Fibroblast of skin of right quadriceps (primary cell): ENCODE measurements at places on chromosomes 4 and X.
A peak's percentile ranks its signal among the peaks of the same experiment; 100 is the strongest.

GRCh38 chr4:2902126-2902525, 58.5 kb downstream of the ADD1 start:
- DNase-seq: no peak

DNA sequence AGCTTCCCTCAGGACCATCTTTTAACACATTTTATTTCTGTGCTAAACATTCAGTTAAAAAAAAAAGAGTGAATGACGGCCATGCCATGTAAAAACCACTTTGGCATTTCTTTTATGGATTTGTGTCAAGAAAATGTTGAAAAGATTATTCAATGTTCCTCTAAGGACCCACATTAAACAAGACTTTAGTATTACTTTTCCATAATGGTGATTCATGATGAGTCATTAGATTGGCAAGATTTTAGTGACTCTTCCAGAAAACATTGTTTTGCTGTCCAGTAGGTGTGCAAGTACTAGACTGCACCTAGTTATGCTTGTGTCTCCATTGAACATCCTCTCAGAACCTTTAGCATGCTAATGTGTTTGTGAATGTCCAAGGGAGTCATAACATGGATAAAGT, 748.6 kb downstream of the STPG2 start:
- peak; percentile 0 for DNase-seq

- no peak for DNase-seq
Observed at GRCh38 chr4:31156221-31156620, 436.1 kb downstream of the PCDH7 start.

DNA sequence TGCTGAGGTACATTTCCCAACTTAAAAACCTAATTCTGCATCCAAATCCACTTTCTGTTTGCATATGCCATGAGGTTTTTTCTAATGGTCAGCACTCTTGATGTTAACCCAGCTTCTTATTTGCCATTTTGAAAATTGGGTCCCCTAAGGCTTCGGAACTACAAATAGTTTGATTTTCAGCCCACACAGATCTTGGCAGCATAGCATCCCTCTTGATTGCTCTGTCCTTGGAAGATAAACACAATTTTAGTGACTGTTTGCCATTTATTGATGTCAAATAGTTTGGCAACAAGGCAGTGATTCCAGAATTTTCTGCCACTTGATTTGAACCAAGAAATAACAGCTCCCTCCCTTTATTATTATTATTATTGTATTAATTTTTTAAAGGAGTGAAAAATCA, 696.9 kb downstream of the RAB28 start:
- DNase-seq: no peak

- no peak for DNase-seq
Observed at GRCh38 chrX:128619490-128619889, 567.3 kb upstream of the ACTRT1 start.

GRCh38 chr4:31059753-31060522, 339.8 kb downstream of the PCDH7 start:
- peak; percentile 3 for DNase-seq

DNA sequence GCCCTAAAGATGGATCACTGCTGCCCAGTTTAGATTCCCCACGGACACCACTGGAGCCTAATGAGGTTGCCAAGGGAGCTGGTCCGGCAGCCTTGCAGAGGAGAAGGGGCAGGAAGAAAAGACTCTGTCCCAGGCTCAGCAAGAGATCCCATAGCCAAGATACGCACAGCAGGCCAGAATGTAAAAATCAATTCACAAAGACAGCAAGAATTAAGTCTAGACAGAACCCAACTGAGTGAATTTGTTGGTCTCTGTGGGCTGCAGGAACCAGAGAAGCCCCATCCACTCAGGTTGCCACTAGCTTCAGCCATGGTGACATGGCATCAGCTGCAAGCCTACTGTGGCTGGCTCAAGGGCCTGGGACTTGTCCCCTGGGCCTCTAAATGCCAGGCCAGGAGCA, 22.9 kb downstream of the TSC22D3 start:
- DNase-seq: no peak
